Activated CD8-positive, alpha-beta memory T cell treated with anti-CD3 and anti-CD28 coated beads, Interleukin-2, amount 10 ng/mL, durations not matched to agents 7 days and 5 days (primary cell): ENCODE measurements at places on chromosomes 2 and 18. TPM values are rescaled to one million over a fixed set of nuclear protein-coding genes. Genes with fewer than 3 reads are reported as not detected.

The ZEB2 gene
- 40.4 TPM for total RNA-seq

The ACTG2 gene
- total RNA-seq: not detected

The ATOH8 gene
- total RNA-seq: 0.12 TPM

DNA sequence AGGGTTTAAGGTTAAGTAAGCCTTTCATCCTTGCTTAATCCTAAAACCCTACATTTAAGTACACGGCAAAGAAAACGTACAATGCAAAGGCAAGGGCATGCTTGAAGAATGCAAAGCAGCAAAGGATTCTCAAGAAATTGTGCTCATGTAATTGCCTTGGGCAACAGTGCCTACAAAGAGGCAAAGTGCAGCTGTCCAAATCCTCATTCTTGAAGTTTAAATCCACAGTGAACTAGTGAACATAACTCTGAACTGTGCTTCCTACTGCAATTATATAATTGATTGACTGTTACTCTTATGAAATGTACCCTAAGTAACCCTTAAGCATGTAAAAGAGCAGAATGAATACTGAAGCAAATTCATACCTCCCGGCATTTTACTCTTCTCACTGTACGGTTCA lies 85.4 kb downstream of the MAP3K20 start:
- no peak for DNase-seq

GRCh38 chr2:120885749-120886148 lies 150.1 kb downstream of the GLI2 start:
- no peak for DNase-seq

The AGXT gene
- total RNA-seq: not detected
